ENCODE measurements at places on chromosomes 4 and X.

- no peak for DNase-seq
Measured at GRCh38 chr4:72489267-72489666, 79.8 kb downstream of the ADAMTS3 start.

- no peak for DNase-seq
Measured at GRCh38 chrX:10648614-10649013, 28.2 kb upstream of the MID1 start.

DNA sequence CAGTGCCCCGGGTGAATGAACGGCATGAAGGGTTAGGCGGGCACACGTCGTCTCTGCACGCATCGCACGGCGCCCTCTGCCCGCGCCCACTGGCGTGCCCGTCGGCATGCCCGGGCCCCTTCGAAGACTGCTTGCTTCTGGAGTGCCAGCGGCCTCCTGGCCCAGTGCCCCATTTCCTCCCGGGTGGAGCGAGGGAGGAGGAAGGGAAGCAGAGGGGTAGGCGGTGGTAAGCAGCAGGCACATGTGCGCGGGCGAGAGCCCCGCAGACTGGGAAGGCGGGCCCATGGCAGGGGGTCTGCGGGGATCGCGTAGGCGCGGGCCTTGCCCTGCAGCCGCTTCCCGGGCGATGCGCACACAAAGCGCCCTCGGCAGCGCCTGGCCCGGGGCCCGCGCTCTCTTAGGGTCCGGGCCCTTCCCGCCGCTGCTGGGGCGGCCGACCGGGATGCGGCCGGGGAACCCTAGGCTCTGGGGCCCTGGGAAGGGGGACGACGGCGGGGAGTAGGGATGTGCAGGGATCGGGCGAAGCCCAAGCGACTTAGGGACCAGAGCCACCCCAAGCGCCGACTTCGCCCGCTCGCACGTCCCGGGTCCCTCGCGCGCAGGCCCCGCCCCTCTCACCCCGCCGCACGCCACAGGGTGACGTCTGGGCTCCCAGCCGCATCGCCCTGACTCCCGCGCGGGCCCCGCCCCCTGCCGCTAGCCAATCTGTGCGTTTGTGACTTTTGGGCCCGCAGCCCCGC lies 866 bp upstream of the EMD start:
- peak; percentile 49 for DNase-seq

- DNase-seq: no peak
Measured at GRCh38 chrX:13120017-13120416, 75.6 kb upstream of the FAM9C start.

DNA sequence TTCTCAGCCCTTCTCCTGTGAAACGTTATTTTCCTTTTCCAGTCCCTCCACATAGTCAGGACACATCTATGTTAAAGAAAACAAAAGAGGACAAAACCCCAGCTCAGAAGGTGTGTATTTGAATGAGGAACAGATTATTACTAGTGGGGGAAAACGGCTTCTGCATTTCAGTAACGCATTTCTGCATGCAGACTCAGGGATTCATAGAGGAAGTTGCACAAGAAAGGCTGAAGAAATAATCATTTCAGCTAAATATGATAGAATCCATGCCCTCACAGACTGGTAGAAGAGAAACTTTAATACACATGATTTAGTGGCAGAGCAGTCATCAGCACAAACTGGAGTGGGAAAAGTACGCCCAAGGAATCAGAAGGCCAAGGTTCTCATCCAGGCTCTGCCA lies 270.8 kb upstream of the FGF13 start:
- DNase-seq: no peak

- DNase-seq: no peak
Measured at GRCh38 chr4:16124232-16124631, 40.4 kb upstream of the PROM1 start.

DNA sequence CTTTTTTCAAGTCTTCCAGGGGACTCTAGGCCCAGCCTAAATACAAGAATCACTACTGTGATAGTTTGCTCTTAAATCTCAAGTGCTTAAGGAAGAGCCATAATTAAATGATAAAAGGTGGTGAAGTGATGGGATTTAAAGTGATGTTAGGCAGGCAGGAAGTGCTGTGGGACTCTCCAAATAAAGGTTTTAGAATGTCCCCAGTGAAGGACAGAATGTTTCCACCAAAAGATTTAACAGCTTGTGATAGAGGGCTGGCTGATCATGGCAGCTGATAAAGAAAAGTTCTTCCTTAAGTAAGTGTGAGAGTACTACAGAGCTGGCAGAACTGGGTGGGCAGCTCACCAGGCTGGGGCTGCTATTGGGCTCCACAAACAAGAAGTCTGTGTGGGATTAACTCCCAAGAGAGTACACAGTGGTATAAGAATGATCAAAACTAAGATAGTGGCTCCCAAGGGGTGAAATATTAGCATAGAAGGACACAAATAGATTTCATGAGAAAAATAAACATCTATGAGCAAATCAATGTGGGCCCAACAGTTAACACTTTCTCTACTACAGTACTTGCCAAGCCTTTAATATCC lies 637.2 kb upstream of the CPEB2 start:
- no peak for DNase-seq

DNA sequence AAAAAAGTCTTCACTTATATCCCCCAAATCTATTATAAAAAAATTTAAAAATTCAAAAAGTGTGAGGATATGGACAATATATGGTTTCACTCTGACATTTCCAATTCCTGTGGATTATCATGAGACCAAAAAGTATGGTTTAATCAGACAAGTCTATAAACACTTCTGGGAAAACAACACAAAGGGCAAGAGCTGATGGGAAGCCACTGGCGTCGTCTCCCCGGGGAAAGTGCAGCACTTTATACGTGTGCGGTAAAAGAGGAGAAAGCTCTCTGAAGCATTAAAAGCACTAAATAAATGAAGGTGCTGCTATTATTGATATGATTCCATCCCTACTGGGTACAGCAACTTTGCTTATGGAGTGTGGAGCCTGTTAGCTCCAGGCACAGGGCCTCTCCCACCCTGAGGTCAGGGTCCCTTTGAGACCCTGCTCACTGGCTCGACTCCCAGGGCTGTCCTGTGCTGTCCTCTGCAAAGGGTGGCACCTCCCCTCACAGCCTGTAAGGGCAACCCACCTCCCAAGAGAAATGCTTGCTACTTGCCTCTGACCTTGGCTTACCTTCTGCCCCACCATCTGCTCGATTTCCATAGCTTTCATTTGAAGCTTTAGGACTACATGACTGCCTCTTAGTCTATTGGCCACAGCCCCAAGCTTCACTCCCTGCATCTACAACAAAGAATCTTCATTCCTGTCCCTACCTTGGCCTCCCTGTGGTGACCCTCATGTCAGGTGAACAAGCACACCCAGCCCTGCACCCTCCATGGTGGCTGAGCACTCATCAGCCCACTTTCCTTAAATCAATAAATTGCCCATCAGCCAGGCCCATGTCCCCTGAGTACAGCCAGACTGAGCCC lies 248.6 kb downstream of the HNRNPD start:
- no peak for DNase-seq

DNA sequence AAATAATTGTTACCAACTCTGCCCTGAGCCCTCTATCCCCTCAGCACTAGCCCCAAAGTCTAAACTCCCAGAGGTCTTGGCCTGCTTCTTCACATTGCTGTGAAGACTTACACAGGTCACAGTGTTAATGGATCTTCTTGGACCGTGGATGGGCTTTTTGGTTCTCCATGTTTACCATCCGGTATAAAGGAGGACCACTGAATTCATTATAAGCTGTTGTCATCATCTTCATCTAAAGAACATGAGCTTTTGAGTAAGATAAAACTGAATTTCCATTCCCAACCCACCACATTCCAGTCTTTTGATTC lies 8.5 kb downstream of the NUDT11 start:
- DNase-seq: no peak

GRCh38 chr4:110472583-110473329 lies 3.2 kb upstream of the ENPEP start:
- no peak for DNase-seq

DNA sequence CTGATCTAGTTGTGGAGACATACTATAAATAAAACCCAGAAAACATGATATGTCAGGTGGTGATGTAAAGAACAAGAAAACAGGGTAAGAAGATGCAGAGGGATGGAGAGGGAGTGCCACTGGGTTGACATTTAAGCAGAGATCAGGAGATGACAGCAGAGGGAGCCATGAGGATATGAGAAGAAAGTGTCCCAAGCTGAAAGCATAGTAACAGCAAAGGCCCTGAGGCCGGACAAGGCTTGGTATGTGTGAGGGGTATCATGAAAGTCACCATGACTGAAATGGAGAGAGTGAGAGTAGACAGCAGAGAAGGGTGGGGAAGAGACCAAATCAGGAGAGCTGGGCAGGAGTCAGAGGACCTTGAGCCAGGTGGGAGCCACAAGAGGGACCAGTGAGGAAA lies 3.4 kb downstream of the GPKOW start:
- no peak for DNase-seq

DNA sequence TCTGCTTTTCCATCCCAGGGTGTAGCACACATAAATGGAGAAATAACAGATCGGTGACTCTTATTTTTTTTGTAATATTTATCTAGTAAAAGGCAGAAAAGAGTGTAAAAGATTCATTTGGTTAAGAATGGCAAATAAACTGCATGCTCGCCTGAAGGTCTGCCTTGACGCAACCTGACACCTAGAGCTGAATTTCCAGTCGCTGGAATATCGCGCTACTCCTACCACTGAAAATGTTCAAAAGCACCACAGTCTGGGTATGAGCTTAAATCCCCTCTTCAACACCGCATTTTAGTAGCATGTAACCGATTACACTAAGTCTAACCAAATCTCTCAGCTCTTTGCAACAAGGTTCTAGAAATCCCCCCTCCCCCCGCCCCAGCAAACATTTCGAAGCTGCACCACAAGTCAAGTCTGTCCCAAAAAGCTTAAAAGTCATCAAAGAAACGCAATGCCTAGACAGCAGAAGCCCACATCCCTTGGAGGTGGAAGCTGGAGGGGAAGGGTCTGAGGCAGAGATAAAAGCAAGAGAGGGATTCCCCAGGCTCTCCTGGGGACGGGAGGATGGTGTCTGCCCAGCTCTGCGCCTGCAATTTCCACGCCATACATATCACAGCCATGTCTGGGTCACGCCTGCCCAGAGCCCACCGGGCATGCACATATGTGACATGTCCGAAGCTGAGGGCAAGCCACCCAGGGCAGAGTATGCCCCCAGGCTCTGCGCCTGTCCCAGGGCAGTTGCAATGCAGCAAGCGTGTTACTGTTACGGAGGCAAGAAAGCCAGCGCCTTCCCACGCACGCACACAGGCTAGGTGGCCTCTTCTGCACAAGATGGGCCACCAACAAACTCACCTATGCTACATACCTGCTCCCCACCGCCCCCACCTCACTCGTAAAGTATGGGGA lies 1.4 kb downstream of the FGF13 start:
- DNase-seq: no peak

DNA sequence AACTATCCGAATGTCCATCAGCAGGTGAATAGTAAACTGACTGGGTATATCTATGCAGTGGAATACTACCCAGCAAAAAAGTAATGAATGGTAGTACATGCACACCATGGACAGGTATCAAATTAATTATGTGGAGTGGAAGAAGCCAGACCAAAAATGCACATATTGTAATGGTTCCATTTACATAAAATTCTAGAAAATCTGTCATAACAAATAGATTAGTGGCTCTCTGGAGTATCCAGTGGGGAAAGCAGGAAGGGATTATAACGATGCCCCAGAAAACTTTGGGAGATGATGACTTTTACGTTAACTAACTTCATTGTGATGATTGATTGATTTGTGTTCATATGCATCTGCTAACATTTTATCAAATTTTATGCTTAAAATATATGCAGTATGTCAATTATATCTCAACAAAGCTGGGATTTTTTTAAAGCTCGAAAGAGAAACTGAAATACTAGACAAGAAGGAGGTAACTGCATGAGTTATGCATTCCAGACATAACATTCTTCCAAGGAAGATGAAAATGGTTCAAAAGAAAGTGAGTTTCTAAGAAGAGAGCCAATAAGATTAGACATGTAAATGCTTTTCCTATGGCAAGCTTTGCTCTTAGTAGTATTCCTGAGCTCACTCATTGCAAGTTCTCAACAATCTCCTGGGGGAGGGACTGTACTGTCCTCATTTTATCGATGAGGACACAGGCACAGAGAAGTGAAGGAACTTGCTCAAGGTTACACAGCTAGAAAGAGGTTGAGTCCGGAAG lies 58.6 kb upstream of the MSX1 start:
- no peak for DNase-seq

- no peak for DNase-seq
Measured at GRCh38 chrX:46953597-46953996, 41.4 kb downstream of the JADE3 start.

DNA sequence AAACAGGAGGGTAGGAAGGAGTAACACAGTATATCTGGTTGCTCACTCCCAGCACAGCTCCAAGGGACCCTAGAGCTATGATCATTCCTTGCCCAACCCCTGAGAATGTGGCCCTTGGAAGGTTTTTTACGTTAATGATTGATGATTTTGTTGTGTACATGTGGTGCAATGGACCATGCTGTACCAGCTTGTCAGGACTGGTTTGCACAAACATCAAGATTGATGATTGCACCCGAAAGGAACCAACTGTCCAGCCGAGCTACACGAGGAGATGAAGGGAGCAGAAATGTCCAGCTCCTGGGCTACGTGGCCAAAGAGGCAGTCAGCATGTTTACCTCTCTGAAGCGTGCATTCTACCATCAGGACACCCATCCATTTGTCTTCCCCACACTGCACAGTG lies 83.2 kb upstream of the USP9X start:
- DNase-seq: no peak

All from hematopoietic multipotent progenitor cell (in vitro differentiated cells).